ENCODE measurements at places on chromosomes 4 and X.

DNA sequence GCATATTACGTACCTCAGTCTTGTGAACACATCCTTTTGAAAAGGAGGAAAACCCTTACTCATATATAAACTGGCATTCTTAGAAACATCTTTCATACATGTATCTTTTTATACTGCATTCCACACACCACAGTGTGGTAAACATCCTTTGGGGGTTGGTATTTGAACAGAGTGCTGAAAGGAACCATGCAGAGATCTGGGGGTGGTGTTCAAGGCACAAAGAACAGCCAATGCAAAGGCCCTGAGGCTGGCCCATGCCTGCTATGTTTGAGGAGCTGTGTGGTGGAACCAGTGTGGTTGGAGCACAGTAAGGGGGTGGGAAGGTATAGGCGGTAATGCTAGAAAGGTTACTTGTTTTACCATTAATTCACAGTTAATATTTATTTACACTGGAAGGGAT lies 2.0 kb downstream of the ELK1 start:
- DNase-seq: no peak

DNA sequence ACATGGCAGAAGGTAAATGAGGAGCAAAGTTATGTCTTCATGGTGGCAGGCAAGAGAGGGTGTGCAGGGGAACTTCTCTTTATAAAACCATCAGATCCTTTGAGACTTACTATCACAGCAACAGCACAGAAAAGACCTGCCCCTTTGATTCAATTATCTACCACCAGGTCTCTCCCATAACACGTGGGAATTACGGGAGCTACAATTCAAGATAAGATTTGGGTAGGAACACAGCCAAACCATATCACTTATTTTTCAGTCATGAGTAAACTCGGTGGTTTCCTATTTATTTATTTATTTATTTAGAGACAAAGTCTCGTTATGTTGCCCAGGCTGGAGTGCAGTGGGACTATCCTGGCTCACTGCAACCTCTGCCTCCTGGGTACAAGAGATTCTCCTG lies 22.1 kb downstream of the CXCL1 start:
- no peak for DNase-seq

GRCh38 chr4:122826079-122826527 lies 528 bp upstream of the FGF2 start:
- DNase-seq: peak; percentile 49

GRCh38 chr4:163196926-163197480 lies 30.3 kb upstream of the NAF1 start:
- no peak for DNase-seq

GRCh38 chr4:108213308-108213707 lies 44.6 kb upstream of the LEF1 start:
- no peak for DNase-seq

DNA sequence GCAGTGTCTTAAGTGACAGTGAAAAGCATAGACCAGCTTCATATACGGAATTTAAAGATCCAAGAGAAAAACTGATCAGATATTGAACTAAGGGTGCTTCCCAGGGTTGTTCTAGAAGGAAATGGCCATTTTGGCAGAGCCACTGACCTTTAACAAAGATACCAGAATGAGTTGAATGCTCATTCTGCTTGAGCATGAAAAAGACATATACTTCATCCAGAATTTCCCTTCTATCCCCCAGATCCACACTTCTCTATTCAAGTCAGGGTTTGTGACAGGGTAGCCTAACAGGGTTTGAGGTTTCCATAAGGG lies 45.6 kb upstream of the FAM9C start:
- no peak for DNase-seq

GRCh38 chr4:87717276-87718031 lies 67.4 kb downstream of the DMP1 start:
- no peak for DNase-seq

DNA sequence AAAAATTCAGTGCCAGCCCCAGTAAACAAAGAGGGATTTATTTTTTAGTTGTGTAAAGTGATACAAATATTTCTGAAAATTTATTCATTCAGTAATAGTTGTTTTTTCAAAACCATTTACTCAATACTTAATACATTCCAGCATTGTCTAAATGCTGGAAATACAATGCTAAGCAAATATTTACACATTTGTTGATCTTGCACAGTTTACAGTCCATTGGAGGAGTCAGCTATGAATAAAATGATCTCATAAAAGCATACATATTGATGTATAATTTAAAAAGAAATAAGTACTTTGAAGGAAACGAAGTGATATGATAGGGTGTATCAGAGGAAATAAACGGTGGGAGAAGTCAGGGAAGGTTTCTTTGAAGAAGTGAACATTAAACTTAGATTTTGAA lies 1942.1 kb upstream of the ADGRL3 start:
- DNase-seq: no peak

DNA sequence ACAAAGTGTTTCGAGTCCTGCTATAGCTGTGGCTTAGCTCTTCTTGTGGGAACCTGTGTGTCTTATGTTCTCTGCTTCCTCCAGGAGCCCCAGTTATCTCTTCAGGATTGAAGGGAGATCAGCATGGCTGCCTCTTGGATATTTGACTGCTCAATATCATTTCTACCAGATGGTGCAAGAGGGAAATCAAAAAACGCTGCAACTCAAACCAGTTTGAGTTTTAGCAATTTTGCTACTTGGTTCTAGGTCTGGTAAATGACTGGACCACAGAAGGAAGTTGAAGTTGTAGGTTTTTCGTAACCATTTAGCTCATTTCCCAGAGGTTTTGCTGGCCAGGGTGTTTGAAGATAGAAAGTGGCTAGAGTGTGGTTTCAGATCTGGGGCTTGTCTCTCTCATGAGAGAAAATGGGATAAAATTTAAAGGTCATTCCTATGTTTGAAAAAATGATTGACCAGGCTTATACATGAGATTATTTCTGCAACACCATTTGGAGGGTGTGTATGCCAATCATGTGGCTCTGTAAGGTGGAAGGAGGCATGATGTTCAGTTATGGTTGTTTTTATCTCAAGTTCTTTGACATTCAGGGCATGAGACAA lies 210.4 kb downstream of the SPRY1 start:
- no peak for DNase-seq

GRCh38 chr4:139889901-139890300 lies 224.3 kb downstream of the MGST2 start:
- no peak for DNase-seq

- DNase-seq: peak; percentile 12
These were observed 33.6 kb downstream of the BCOR start for GRCh38 chrX:40064055-40064597.

GRCh38 chrX:133698298-133698697 lies 283.0 kb upstream of the GPC4 start:
- DNase-seq: no peak
